SK-N-SH treated with all-trans-retinoic acid at 6 μM for 48 hours (cell line): ENCODE measurements at places on chromosomes 4 and X.

DNA sequence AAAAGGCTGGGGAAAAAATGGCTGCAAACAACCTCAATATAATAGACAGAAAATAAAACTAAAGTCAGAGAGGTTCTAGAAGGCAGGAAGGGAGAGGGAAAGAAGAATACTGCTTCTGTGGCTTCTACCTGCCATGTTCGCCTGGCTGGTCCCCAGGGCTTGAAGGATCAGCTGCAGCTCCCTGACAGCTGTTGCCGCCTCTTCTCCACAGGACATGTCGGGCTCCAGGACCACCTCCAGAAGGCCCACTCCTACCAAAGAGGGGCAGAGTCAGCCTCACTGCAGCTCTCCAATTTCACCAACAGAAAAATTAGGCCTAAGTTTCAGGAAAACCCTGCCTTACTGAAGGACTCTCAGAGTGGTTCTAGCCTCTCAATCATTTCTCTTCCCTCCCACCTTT lies 44.9 kb downstream of the GATB start:
- no peak for ATAC-seq

DNA sequence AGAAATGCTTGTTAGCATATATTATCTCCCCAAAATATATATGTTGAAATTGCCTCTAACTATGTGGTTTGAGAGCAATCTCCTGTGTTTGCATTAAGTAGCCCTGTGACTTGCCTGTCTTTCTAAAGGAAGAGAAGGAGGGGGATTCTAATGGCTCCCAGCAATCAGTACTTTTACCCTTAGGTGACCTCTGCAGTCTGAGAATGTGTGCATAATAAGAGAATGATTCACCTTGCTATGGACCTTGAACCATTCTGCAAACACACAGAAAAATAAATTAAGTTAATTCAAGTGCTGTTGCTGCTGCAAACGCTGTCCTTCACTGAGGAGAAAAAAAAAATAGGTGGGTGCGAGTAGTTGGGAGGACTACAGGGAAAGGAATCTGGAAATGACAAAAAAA lies 322.2 kb downstream of the IQCM start:
- ATAC-seq, result no peak

GRCh38 chr4:112953262-112953661 lies 96.2 kb upstream of the ANK2 start:
- no peak for ATAC-seq

DNA sequence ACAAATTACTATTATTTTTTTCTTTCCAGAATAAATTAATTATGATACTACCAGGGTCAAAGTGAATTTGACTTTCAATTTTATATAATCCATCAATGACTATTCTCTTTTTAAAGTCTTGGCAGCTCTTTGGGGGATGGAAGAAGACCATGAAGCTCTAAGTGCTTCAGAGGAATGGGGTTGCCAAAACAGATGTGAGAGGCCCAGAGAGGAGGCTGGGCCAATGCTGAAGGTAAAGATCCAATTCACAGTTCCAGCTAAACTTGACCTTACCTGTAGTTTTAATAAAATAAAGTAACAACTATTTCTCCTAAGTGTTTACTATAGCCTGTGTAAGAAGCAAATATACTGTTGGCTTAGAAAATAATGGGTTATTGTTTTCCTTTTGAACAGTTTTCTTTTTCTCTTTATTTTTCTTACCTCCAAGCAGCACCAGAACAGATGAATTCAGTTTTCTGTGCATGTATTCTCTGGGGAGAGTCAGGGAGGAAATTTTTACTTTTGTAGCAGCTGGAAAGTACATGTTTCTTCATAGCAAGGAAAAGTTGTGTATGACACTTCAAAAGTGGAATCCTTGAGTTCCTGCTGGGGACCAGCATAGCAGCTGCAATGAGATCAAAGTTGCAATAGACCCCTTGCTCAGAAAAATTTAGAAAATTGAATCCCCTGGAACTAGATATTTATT lies 104.9 kb downstream of the CEP44 start:
- no peak for ATAC-seq
